ENCODE measurements at places on chromosomes 13 and 19. TPM values are rescaled to one million over a fixed set of nuclear protein-coding genes. Genes with fewer than 3 reads are reported as not detected.

Gene CCNA1
- polyA plus RNA-seq = not detected

Gene CEACAM4
- not detected for polyA plus RNA-seq

Gene KLC3
- not detected for polyA plus RNA-seq

Gene RNASEH2A
- polyA plus RNA-seq = 7.2 TPM

GRCh38 chr13:46644816-46645215 lies 91.8 kb downstream of the LRCH1 start:
- no peak for DNase-seq

DNA sequence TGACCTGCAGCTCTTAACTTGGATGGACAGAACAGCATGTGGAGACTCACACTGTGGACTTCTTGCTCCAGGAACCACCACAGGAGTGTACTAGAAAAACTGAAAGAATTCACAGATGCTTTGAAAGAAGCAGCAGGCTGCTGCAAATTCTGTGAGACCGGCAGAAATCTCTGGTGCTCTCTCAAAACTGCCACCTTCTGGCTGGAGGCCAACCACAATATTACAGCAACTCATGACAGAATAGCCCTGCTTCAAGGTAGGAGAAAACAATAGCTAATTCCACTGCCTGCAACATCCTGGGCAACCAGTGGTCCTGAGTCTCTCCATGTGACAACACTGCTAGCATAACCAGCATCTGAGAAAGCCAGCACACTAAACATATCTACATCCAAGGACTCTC lies 26.9 kb downstream of the CDK8 start:
- DNase-seq = no peak

DNA sequence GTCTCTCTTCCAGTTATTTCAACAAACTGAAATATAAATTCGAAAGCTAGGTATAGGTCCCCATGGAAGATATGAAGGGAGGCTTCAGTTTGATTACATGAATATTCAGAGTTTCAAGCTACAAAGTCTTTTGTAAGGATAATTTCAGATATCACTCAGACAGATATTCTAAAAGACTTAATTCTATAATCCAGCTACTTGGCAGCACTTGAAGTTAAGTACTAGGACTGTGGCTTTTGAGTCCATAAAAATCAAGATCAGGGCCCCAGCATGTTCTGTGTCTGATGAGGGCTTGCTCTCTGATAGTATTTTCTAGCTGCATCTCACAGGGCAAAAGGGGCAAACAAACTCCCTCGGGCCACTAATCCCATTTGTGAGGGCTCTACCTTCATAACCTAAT lies 160.6 kb upstream of the IRS2 start:
- DNase-seq = no peak

DNA sequence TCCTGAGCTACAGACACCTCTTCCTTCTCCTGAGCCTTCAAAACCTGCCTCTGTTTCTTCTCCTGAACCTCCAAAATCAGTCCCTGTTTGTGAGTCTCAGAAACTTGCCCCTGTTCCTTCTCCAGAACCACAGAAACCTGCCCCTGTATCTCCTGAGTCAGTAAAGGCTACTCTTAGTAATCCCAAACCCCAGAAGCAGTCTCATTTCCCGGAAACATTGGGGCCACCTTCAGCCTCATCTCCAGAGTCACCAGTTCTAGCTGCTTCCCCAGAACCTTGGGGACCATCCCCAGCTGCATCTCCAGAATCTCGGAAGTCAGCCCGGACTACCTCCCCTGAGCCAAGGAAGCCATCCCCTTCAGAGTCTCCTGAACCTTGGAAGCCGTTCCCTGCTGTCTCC lies 10.0 kb downstream of the CHAMP1 start:
- DNase-seq = no peak

- no peak for DNase-seq
Observed at GRCh38 chr13:57740719-57741118, 109.2 kb downstream of the PCDH17 start.

Gene CERS1
- not detected for polyA plus RNA-seq

- DNase-seq = no peak
Observed at GRCh38 chr13:89584058-89584620, 1763.3 kb upstream of the MIR17HG start.

Gene KLK2
- 0.28 TPM for polyA plus RNA-seq

GRCh38 chr13:44972956-44973581 lies 16.2 kb downstream of the NUFIP1 start:
- no peak for DNase-seq

DNA sequence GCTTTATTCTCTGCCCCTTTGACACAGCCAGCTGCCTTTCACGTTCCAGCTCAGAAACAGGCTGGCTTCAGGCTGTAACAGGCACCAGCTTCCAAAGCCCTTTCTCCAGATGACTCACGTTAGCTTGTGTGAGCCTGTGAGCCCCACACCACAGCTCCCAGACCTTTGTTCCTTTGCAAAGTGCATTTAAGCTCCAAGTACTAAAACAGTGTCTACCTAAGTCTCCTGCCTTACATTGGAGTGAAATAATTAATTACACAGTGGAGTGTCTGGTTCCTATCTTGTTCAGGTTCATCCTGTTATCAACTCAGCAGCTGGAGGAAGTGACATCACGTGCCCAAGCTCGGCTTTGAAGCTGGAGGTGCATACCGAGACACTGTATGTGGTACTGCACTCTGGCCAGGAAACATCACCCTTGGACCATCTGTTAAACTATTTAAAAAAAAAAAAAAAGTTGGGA lies 475.8 kb downstream of the FOXO1 start:
- DNase-seq = peak; percentile 74

- no peak for DNase-seq
Observed at GRCh38 chr19:43752287-43752875, 2.4 kb downstream of the SMG9 start.

DNA sequence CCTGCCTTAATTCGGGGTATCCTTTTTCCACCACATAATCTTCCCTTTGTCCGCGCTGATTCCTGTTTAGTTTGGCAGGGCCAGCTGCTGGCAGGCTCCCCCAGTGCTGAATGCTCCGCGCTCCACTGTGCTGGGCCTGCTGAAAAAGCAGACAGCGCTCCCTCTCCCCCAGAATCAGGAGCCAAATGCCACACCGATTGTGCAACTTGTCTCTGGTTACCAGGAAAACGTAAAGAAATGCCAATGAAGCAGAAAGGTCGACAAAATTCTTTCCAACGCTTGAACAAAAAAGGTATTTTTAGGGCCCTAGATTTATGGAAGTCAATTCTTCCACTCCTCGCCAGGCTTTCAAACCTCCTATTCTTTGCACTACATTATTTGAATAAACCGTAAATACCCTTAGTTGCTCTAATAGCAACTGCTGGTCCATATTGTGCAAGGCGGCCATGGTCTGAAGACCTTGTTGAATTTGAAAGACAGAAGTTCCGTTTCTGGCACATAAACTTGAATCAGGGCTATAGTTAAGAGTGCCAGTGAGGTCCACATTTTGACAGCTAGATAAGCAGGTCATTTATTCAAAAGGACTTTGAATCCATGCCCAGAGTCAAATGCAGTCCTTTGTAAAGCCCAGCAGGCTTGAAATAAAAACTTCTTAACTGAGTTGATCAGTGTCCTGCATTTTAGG lies 206.7 kb upstream of the RFC3 start:
- DNase-seq = peak; percentile 76

GRCh38 chr19:38691938-38692457 lies 44.5 kb downstream of the ACTN4 start:
- DNase-seq = peak; percentile 94

DNA sequence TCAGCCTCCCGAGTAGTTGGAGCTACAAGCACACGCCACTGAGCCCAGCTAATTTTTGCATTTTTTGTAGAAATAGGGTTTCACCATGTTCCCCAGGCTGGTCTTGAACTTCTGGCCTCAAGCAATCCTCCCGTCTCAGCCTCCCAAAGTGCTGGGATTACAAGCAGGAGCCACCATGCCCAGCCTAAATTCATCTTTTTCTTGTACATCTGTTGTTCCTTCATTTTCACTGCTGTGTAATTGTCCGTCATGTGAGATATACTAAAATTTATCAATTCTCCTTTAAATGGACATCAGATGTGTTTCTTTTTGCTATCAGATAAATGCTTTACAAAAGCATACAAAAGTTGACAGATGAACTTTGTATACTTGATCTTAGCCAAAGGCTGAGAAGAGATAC lies 22.9 kb downstream of the DYRK1B start:
- no peak for DNase-seq

Gene PEX11G
- polyA plus RNA-seq = 5.4 TPM

Gene REEP6
- 5.6 TPM for polyA plus RNA-seq

DNA sequence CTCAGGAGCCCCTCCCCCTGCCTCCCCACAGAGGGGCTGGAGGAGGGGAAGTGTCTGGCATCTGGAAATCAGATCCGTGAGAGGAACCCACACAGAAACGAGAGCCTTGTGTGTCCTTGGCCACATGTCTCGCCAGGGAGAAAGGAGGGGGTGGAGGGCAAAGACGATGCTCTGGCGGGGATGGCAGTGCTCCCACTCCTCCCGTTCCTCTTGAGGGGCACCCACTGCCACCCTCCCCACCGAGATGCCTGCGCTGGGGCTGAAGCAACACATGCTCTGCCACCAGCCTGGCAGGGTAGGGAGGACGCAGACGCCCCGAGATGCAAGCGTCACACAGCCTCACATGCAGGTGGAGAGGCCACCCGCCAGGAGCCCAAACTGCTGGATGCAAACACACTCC lies 2.8 kb downstream of the ADGRL1 start:
- no peak for DNase-seq

Gene GAPDHS
- not detected for polyA plus RNA-seq

Gene MEGF8
- polyA plus RNA-seq = 13.9 TPM

Gene CDX2
- polyA plus RNA-seq = 168 TPM

GRCh38 chr19:45363861-45364459 lies 6.4 kb downstream of the ERCC2 start:
- no peak for DNase-seq

DNA sequence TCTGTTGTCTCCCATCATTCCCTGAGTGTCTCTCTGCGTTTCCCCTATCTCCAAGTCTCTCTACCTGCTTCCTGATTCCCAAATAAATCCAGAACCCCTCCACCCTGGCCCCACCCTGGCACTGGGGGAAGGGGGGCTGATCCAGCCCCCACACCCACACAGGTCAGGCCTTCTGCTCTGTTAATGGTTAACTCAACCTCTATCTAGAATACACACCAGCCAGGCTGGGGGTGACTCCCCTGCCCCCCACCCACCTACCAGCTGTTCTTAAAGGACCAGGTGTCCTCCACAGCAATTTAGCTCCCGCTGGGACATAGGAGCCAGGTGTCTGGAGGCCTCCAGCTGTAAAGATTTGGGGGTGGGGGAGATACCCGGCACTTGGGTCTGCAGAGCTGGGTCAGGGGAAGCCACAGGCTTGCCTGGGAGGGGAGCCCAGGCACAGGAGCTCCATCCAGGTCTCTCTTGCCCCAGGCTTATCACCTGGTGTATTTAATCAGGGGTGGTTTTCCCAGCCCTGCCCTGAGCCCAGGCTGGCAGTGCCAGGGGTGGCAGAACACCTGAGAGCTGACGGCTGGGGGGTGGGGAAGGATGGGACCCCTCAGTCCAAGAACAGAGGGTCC lies 3.9 kb downstream of the IRF2BP1 start:
- DNase-seq = no peak

DNA sequence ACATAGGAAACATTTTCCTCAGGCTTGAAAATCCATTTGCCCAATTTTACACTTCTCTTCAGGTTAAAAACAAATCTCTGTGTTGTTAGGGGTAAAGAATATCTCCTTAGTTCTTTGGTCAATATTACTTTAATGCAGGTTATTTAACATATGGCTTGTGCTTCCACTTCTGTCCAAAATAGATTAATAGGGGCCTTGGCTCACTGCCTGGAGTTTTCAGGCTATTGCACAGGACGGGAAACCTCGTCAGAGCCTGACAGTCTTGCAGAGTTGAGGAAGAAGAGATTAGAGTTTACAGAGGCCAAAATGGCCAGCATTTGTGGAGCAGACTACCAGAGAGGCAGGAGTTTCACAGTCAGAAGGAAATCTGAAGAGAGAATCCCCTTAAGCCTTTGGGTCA lies 863.9 kb upstream of the GPC6 start:
- no peak for DNase-seq

GRCh38 chr13:49584771-49585182 lies 581 bp downstream of the RCBTB1 start:
- DNase-seq = no peak

GRCh38 chr13:22108283-22108942 lies 437.5 kb downstream of the FGF9 start:
- DNase-seq = no peak

Gene COX7A1
- 11.4 TPM for polyA plus RNA-seq

Gene GPR183
- polyA plus RNA-seq = 20.2 TPM

- peak; percentile 89 for DNase-seq
Observed at GRCh38 chr19:58009666-58010301, 7.2 kb upstream of the ZNF606 start.

DNA sequence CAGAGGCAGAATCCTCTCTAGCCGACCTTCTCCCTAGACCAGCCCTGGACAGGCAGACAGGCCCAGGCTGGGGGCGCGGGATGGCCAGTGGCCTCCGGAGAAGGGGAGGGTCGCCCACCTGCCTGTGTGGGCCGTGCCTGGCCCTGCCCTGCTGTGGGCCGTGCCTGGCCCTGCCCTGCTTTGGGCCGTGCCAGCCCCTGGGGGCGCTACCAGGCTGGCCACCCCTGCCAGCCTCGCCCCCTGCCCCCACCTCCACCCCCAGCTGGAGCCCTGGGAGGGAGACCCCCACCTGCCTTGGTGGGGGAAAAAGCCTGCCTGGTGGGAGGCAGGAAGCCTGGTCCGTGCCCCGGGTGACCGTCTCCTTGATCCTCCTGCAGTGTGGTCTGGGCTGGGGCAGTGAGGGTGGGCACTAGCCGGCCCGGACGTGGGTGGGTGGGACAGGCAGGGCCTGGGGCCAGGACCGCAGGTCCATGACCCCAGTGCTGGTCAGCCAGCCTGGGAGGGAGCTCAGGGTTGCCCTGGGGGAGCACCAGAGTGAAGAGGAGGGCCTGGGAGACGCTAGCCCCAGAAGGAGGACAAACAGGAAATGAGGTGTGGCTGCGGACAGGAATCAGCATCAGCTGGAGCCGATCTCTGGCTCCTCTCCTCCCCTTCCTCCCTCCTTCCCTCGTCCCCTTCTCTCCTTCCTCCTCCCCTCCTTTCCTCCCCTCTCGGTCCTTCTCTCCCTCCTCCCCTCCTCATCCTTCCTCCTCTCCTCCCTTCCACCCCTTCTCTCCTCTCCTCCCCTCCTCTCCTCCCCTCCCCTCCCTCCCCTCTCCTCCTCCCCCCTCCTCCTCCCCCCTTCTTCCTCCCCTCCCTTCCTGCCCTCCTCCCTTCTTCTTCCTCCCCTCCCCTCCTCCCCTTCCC lies 5.1 kb upstream of the MKNK2 start:
- DNase-seq = peak; percentile 92

GRCh38 chr19:19043481-19043880 lies 10.1 kb downstream of the ARMC6 start:
- no peak for DNase-seq

Gene ZNF560
- polyA plus RNA-seq = not detected

- DNase-seq = no peak
Observed at GRCh38 chr19:2058570-2059421, 7.8 kb upstream of the MKNK2 start.

Gene PRR36
- polyA plus RNA-seq = not detected

Gene RNF113B
- polyA plus RNA-seq = not detected

GRCh38 chr19:30649934-30650614 lies 277.9 kb downstream of the ZNF536 start:
- DNase-seq = no peak

- peak; percentile 88 for DNase-seq
Observed at GRCh38 chr19:41144403-41144802, 30.2 kb downstream of the CYP2F1 start.

GRCh38 chr19:56101095-56101494 lies 20.0 kb downstream of the ZNF787 start:
- DNase-seq = no peak

GRCh38 chr13:91375116-91375729 lies 23.2 kb upstream of the GPC5 start:
- DNase-seq = no peak

All from sigmoid colon (tissue), 7 donors.